ENCODE measurements at places on chromosomes 2 and 18. TPM values are rescaled to one million over a fixed set of nuclear protein-coding genes. Genes with fewer than 3 reads are reported as not detected.
A peak's percentile ranks its signal among the peaks of the same experiment; 100 is the strongest.

- peak; percentile 84 for DNase-seq
These were observed 93.0 kb downstream of the NRP2 start for GRCh38 chr2:205775097-205775877.

DNA sequence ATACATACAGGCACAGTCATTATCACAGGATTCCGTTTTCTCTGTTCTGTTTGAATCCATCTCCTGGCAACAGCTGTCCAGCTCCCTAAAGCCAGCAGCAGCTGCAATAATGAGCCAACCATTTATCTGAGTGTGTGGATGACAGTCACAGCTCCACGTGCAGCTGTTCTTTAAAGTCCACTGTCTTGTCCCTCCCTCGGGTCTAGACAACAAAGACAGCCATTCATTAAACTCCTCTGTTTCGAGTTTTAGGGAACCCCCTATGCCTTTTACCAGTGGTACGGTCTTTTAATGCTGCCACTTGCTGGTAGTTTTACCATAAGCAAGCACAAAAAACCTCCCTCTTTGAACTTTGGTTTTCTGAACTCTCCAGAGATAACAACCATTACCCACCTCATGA, 16.0 kb upstream of the MSGN1 start:
- no peak for DNase-seq

DNA sequence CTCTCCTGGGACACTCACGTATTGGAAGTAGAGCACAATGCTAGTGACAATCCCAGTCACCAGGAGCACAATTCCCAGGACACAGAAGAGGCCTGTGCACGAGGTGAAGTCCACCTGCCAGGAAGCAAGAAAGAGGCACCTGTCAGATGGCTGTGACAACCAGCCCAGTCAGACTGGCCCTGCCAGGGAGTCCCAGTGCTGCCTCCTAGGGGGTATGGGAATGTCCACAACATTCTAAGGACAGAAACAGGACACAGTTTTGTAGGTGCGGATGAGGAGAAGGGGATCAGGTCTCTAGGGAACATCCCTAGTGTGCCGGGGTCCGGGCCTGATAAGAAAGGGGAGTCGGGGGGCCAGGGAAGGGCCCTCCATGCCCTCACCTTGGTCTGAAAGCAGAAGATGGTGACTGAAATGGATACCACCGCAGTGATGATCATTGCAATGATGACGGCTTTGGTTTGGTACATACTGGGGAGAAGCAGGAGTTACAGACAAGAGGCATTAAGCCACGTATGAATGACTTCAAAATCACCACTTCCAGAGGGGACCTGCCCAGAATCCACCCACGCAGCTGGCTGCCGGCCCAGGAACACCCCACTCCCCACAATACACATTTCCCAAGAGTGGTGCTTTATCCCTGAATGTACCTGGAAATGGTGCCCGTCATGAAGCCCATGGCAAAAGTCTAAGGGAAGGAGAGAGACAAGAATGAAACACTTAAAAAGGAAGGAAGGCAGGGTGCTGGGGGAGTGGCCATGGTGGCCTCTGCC, 6.9 kb downstream of the PNKD start:
- DNase-seq, result no peak

DNA sequence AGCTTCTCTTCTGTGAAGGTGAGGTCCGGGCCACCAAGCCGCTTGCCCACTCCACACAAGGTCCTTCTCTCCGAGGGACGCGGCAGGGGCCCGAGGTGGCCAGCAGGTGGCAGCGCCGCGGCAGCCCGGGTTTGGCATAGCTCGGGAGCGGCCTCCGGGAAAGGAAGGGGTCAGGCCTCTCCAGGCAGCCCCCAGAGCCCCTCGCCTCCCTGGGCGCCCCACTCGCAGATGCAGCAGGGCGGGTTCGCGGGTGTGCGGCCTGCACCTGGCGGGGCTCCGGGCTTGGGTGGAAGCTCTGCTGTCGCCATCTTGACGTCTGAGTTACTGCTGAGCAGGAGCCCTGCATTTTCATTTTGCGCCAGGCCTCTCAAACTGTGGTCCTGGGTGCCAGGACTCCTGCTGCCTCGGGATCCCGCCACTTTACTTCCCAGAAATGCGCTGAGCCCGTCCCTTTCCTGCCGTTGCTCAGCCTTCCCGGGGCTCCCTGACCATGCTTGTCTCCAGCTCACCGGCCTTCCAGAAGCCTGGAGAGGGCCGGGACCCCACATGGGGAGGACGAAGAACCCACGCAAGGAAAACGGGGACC, 18.6 kb upstream of the NCL start:
- peak; percentile 18 for DNase-seq

GRCh38 chr2:120385355-120386127, 39.6 kb downstream of the INHBB start:
- no peak for DNase-seq

DNA sequence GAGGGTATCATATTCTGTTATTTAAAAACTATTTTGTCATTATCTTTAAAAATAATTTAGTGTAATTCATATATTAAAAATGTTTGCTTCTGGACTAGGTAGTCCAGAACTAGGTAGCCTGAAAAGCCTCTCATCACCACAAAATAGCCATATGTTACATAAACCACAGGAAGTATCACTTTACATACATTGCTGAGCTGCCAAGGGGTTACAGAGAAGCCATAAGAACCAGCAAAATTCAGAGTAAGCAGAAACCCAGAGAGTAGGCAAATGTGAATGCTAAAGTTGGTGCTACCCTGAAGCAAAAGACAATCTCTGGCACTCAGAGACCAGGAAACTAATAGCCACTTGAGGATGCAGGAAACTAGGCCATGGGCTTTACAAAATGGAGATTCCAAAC, 60.9 kb downstream of the LOXHD1 start:
- DNase-seq, result no peak

DNA sequence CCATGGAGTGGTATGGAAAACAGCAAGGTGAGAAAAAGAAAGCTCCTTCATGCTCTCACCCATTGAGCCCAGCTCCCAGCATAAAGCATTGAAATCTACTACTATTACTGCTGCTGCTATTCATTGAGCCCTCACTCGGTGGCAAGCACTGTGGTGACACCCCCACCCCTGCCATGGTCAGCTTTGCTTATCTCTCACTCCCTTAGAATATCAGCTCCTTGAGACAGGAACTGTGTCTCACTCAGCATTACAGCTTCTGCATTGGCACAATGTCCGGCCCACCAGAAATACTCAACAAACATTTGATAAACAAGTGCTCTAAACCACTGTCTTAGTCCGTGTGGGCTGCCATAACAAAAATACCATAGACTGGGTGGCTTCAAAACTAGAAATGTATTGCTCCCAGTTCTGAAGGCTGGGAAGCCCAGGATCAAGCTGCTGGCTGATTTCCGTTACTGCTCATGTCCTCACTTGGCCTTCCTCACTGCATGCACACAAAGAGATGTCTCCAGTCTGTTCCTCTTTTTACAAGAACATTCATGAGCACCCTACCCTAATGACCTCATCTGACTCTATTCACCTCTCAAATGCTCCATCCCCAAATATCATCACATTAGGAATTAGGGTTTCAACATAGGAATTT, 116.3 kb downstream of the ZBTB7C start:
- DNase-seq, result no peak

DNA sequence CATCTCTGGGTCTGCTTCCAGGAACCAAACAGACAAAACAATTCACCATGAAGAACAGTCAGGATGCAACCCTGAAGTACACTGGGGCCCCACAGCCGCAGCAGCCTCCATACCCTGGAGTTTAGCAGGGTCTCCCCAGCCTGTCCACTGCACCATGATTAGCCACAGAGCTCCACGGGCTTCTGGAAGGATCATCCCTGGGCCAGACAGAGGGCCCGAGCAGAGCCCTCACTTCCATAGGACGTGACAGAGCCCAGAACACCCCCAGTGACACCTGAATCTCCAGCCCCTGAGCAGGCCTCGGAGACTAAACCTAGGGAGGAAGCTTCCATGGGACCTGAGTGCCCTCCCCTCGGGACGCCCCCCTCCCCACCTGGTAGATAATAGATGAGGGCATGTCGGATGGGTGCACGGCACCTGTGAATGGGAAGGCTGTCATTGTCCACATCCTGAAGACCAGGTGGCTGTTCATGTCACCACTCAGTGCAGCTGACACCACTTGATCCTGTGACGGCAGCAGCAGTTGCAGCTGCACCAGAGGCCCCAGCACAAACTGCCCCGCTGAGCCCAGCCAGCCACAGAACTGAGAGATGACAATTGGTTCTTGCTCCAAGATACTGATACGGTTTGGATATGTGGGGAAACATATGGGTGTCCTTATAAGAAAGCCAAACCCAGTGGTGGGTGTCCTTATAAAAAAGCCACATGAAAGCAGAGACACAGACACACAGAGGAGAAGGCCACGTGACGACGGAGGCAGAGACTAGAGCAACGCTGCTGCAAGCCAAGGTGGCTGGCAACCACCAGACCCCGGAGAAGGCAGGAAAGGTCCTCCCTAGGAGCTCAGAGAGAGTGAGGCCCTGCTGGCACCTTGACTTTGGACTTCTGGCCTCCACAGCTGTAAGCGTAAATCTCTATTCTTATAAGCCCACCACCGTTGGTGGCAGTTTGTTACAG, 23.2 kb downstream of the KIF1A start:
- DNase-seq, result no peak

- no peak for DNase-seq
These were observed 3.5 kb upstream of the CHRNG start for GRCh38 chr2:232535761-232536530.

DNA sequence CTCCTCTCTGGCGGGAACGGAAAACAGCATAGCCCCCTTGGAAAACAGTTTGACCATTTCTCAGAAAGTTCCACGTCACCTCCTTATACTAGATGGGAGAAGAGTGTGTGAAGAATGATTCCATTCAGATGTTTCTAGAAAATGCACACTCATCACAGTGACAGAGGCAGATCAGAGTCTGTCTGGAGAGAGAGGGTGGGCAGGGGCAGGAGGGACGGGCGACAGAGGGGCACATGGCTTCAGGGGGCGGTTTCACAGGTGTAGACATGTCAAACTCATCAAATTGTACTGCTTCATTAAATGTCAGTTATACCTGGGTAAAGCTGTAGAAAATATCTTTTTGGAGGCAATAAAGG, 88.8 kb upstream of the TAF1B start:
- no peak for DNase-seq

- peak; percentile 96 for DNase-seq
These were observed 9.0 kb upstream of the CTIF start for GRCh38 chr18:48529796-48530195.

- DNase-seq, result peak; percentile 97
These were observed 76.6 kb upstream of the MAP4K3 start for GRCh38 chr2:39513641-39514094.

- DNase-seq, result no peak
These were observed 129.8 kb upstream of the CAB39 start for GRCh38 chr2:230582851-230583283.

DNA sequence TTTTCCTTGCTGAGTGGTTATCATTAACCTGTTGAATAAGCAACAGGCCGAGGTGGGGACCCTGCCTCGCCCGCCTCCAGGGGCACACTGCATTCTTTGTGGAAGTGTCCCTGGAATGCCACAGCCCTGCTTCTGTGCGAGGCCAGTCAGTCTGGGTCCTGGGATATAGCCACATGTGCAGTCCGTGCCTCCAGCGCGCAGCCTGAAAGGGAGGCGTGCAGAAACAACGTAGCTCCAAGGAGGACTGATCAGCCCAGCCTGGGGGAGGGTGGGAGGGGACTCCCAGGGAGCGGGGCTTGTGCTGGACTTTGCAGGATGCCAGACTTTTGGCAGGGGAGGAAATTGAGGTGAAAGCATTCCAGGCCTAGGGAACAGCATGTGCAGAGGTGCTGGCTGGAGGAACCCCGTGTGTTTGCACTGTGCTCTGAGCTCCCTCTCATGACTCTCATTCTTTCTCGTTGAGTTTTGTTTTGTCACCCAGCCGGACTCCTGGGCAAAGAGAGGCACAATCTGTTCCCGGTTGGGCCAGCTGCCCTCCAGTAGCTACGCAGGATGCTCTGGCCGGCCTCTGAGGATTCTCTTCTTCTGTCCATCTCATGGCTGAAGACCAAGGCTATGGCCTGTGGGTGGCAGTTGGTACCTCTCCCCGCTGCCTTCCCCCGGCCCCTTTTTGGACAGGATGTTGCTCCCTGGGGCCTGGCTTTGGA, 39.7 kb downstream of the HPCAL1 start:
- DNase-seq, result no peak

DNA sequence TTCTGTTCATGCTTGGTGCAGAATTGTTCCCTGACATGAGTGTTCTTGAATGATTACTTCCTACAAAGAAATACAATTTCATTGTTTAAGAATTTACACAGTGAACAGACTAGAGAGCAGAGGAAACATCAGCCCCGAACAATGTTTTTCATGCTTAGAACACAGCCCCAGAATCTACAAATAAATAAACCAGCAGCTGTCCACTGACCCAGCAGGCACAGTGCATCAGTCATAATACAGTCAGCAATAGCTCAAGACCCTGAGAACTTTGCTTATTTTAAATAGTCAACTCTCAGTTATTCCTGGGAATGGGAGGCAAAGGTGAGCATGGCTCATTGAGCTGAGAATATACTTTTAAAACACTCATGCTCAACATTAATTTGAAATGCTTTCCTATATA, 38.4 kb downstream of the XIRP2 start:
- no peak for DNase-seq

- no peak for DNase-seq
These were observed 646 bp downstream of the ALS2 start for GRCh38 chr2:201779901-201780673.

- no peak for DNase-seq
These were observed 227.7 kb downstream of the GPD2 start for GRCh38 chr2:156663757-156664409.

DNA sequence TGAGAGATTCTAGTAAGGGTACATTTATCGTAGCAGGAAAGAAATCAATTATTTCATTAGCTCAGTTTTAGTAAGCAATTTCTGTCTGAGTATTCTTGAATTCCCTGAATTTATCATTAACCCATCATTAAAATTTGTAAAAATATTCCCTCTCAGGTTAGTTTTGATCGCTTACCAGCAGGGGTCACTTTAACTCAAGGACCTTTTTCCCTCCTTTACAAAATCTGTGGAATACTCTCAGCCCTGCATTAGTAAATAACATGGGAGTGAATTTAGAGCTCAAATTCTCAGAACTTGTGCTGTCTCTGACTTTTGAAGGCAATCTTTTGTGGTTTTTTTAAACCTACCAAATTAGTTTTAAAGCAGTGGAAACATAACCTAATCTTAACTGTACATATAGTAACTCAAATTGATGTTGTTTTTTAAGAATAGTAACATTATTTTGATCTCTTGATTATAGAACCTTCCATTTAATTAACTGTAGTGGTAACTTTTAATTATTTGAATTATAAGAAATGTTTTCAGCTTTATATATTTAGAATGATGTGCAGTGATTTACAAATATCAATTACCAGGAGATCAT, 97.2 kb downstream of the AGPS start:
- peak; percentile 53 for DNase-seq

SKOR2 gene
- not detected for total RNA-seq

DSG4 gene
- total RNA-seq, result not detected

CHRNG gene
- not detected for total RNA-seq

IMPA2 gene
- 123 TPM for total RNA-seq

MDH1B gene
- total RNA-seq, result 3.7 TPM

PAIP2B gene
- total RNA-seq, result 1.2 TPM

PIK3C3 gene
- total RNA-seq, result 88.2 TPM

IL1B gene
- total RNA-seq, result 0.35 TPM

GRB14 gene
- 22.1 TPM for total RNA-seq

KCNIP3 gene
- 47.4 TPM for total RNA-seq

SFT2D3 gene
- total RNA-seq, result 9.2 TPM

HOXD1 gene
- total RNA-seq, result 15.7 TPM

ALKAL2 gene
- total RNA-seq, result 3.9 TPM

RAB27B gene
- 4.0 TPM for total RNA-seq

PPP1R1C gene
- 1.9 TPM for total RNA-seq

COL4A3 gene
- total RNA-seq, result 30.8 TPM

UGT1A3 gene
- total RNA-seq, result 4.1 TPM

Measured in renal cortical epithelial cell (primary cell).